Gastroesophageal sphincter (tissue), 4 donors: ENCODE measurements at places on chromosomes 5 and 9.

GRCh38 chr5:87777877-87778276, 365.1 kb upstream of the CCNH start:
- no peak for ATAC-seq

- ATAC-seq, result no peak
Measured at GRCh38 chr9:76521244-76521681, 62.3 kb downstream of the GCNT1 start.

DNA sequence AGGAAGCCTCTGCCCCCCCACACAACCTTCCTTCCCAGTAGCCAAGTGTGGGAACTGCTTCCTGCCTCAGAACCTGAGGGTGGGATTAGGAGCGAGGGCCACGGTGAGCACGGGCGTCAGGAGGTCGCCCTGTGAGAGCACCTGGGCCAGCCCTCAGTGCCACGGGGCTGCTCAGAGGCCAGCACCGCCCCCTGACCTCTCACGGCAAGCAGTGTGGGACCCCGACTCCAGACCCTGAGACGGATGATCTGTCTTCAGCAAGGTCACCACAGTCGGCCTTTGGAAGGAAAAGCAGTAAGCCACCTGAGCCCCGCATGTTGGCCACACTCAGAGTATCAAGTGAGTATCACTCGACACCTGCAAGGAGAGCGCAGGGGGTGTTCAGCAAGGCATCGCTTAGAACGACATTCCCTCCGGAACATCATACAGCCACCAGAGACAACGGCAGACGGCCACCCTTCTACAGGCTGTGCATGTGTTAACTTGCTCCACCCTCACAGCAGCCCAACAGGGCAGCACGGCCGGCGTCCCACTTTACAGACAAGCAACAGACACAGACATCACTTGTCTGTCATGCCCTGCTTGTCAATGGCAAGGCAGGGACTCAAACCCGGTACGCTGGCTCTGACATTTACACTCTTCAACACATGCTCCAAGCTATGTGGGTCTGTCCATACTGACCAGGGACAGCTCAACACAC, 50.2 kb downstream of the IPPK start:
- ATAC-seq, result no peak

DNA sequence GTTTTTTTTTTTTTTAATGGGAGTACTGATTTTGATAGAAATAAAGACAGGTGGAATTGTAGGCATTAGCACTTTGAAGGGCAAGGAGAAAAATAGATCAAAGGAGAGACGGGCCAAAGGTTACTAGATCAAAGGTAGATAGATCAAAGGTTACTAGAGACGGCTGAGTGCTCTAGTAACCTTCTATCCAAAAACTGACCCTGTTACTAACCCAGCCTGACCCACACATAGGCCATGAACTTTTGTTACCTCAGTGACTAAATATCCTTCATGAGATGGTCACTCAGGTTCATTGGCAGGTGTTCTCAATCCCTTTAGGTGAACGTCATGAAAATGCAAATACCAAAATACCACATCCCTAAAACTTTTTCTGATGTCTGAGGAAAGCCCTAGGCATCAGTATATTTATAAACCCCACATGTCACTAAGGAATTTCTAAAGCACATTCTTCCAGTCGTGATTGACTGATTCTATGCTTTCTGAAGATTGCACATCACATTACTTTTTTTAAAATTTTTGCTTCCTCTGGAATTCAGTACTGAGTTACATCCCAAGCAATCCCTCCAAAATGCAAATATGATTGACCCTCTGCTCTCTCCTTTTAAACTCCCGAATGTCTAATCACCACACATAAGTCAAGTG, 772.7 kb downstream of the BRINP1 start:
- no peak for ATAC-seq

DNA sequence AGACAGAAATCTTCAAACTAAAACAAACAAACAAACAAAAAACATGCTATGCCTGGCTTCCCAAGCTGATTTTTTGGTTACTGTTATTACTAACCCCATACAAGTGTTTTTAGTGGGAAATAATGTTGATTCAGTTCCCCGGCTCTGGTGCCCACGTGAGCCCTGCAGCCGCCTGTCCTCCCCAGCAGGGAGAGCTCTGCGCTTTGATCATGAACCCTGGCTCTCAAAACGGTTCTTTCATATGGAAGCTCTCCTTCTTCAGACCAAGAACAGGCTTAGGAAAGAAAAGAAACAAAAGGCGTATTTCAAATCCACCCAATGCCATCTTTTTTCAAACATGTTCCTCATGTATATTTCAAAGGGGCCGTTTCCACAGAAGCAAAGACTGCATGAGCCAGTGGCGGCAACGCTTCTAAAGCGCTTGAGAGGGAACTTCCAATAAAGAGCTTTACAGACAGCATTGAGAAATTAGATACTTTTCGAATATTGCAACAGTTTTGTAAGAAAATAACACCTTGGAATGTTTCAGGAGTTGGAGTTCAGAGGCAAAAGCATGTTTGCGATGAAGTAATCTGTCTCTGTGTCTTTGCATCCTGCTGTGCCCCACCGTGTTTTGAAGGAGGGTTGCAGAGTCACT, 74.8 kb downstream of the ICE1 start:
- ATAC-seq, result peak; percentile 63

GRCh38 chr9:72322259-72322658, 42.7 kb downstream of the ZFAND5 start:
- ATAC-seq, result peak; percentile 41

DNA sequence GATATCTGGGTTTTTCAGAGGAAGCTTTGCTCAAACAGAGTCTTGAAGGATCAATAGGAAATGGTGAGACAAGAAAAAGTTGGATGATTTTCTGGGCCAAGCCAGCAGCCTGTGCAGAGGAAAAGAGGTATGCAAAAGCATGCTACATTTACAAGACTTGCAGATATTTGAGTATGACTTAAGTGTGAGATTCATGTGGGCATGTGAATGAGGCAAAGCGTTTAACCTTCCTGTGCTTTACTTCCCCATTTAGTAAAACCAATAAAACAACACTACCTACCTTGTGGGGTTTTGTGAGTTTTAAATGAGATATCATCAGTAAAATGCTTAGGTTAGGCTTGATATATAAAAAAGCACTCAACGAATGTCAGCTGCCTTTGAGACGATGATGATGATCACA, 58.1 kb downstream of the PIP5K1B start:
- no peak for ATAC-seq

DNA sequence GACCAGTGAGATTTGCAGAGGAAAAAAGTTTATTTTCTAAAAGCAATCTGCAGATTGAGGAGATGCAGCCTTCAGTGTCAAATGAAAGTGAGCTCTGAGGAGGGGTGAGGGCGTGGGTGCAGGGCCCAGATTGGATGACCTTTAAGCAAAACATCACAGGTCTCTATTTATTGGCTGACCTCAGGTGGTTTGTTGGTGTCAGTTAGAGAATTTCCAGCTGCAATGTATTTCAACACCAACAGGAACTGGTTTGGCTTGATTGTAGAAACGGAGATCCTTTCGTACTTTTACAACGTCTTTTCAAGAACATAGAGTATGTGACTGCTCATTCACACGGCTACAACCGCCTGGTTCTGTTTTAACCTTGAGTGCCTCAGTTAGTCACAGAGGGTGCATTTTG, 1069.1 kb downstream of the EFNA5 start:
- ATAC-seq, result no peak

DNA sequence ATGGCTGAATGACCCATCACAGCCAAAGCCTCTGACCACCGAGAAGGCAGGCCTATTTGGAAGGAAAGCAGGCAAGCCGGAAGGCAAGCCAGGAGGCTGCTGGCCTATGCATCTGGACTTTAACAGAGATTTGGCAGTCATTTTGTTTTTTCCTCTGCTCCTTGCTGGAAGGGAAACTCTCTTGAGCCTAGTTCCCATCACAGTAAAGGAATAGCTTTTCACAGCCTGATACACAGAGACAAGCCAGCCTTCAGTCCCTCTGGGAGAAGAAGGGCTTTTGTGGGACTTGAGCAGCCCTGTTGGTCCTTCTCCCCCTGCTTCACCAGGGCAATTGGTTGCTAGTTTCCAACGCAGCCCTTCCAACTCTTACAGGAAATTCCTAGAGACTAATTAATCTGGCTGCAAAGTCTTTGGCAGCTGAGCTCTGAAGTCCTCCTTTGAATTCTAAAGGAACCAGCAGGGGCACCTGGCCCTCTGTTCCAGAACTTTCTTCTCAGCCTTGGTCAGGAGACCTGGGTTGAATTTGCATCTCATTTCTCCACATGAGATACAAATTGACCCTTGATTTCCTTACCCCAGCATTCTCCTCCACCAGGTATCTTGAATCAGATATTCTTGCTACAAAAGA, 157.3 kb upstream of the EPB41L4A start:
- ATAC-seq, result no peak

GRCh38 chr9:78032730-78033457, 1.3 kb upstream of the GNAQ start:
- ATAC-seq, result no peak

DNA sequence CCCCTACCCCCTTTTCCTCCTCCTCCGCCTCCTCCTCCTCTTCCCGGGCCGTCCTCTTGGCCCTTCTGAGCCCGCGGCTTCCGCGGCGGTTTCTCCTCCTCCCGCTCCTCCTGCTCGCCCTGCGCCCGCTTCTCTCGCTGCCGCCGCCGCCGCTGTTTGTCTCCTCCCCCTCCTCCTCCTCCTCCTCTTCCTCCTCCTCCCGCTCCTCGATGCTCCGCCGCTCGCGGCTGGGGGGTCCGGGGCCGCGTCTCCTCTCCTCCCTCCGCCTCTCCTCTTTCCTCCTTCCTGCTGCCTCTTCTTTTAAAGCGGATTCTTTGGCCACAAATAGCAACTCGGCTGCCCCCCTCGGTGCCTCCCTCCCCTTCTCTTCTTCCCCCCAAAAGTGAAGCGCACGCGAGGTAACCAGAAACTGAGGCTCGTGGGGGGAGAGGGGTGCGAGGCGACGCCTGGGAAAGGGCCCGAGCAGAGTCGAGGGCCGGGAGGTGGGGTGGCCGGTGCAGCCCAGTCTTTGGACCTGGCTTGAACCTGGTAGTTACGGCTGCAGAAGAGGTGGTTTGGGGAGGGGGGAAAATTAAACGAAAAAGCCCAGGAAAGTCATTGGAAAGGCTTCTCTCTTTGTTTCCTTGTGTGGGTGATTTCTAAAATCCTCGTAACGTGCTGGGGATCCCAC, 1058.5 kb upstream of the DMAC1 start:
- ATAC-seq, result peak; percentile 76

DNA sequence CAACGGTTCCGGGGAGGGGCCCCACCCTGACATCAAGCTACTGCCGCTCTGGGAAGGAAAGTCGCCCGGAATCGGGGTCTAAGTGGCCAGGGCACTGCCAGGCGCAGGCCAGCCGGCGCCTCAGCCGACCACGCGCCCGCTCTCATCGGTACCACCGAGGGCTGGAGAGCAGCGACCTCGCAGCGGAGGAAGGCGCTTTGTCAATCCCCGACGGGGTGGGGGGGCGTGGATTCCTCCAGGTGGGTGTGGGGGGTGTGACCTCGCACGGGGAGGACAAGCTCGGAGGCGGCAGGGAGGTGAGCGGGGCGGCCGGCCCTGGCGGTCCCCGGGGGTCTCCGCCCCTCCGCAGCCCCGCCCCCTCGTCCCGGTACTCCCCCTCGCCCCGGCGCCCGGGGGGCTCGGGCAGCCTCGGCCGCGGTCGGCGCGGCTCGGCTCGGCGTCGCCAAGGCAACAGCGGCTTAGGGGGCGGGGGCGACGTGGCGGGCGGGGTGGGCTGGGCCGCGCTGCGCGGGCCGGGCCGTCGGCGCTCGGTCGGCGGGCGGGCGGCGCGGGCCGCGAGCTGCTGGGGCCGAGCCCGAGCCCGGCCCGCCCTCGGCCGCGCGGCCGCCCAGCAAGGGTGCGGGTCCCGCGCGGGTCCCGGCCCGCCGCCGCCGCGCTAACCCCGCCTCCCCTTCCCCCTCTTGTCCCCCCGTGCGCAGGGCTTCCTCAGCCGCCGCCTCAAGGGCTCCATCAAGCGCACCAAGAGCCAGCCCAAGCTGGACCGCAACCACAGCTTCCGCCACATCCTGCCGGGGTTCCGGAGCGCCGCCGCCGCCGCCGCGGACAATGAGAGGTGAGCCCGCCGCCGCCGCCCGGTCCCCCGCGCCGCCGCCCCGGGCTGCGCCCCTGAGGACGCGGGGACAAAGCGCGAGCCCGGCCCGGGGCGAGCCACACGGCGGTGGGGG, 47.5 kb downstream of the DAB2IP start:
- ATAC-seq, result peak; percentile 71

GRCh38 chr9:128153947-128154695, 4.9 kb downstream of the LCN2 start:
- ATAC-seq, result no peak

- no peak for ATAC-seq
Measured at GRCh38 chr5:80175337-80175736, 80.5 kb downstream of the SERINC5 start.

DNA sequence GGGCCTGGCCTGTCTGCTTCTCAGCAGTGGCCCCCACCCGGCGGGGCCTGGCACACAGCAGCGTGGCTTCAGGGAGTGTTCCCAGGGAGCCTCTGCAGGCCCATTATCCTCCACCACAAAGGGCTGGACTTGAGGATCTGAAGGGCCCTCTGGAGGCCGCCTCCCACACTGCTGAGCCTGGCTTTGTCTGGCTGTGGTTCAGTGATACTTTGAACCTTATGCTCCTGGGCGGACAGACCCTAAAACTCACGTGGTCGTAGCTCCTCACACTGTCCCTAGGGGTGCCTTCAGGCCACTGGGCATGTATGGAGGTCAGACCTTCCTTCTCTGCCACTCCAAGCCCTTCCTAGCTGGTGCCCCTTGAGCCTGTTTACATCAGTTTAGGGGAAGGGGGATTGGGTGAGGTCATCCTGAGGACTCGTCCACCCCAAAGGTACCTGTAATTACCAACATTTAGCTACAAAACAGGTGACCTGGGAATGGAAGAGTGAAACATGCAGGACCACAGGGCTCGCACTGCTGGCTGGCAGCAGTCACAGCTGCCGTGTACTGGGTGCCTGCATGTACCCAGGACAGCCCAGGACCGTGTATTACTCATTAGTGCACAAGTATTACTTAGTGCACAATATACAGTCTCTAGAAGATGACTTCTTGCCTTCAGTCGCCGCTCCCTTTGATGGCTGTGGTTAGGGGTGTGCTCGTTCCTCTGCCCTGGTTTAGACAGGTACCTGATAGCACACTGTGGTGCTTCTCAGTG, 8.5 kb downstream of the GRHPR start:
- ATAC-seq, result no peak

DNA sequence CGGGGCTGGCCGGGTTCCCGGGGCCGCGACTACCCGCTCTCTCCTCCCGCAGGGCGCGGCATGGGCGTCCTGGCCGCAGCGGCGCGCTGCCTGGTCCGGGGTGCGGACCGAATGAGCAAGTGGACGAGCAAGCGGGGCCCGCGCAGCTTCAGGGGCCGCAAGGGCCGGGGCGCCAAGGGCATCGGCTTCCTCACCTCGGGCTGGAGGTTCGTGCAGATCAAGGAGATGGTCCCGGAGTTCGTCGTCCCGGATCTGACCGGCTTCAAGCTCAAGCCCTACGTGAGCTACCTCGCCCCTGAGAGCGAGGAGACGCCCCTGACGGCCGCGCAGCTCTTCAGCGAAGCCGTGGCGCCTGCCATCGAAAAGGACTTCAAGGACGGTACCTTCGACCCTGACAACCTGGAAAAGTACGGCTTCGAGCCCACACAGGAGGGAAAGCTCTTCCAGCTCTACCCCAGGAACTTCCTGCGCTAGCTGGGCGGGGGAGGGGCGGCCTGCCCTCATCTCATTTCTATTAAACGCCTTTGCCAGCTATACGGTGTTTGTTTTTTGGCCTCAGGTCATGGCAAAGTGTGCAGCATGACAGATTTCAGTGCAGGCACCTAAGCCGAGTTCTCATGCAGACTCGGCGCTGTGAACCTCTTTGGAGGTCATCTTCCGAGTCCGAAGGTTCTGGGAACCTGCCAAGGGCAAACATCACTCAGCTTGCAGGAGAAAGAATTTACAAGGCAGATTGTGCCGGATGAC, 516 bp downstream of the MRPL41 start:
- ATAC-seq, result peak; percentile 27
